ENCODE measurements at places on chromosomes 5 and 9.

GRCh38 chr5:97842687-97843086, 659.6 kb upstream of the RIOK2 start:
- no peak for DNase-seq

DNA sequence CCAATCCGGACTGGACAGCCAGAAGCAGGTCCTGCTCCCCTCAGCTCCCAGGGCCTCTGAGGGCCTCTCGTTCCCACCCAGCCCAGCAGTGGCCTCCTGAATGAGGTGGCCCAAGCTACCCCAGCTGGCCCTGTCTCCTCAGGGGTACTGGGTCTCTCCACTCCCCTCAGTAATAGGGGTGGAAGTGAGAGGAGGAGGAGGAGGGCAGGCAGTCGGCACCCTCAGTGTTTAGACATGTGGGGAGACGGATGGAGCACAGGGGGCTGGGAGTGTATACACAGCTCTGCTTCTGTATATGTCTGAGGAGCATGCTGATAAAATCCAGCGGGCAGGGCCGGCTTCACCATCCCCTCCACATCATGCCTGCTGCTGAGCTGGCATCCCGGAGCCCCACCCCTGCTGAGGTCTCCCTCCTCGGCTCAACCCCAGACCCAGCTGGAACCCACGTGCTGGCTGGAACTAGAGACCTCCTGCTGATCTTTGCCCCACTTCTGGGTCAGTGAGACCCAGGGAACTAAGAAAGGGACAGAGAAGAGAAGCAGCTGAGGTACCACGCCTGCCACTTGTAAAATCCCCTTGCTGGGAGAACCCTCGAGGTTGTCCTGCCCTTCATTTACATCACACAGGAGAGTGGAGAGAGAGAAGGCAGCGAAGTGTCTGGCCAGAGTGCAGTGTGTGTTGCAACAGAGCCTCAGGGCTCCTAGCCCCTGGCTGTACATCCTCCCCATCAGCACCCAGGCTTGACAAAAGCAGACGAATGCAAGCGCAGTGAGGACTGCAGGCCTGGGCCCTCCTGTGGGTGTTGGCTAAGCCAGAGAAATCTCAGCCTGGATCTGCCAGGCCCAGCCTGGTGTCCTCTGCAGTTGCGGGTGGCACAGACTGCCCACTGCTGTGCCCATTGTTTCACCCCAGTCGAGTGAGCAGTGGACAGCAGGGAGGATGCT, 77.5 kb downstream of the PSD2 start:
- DNase-seq: no peak

DNA sequence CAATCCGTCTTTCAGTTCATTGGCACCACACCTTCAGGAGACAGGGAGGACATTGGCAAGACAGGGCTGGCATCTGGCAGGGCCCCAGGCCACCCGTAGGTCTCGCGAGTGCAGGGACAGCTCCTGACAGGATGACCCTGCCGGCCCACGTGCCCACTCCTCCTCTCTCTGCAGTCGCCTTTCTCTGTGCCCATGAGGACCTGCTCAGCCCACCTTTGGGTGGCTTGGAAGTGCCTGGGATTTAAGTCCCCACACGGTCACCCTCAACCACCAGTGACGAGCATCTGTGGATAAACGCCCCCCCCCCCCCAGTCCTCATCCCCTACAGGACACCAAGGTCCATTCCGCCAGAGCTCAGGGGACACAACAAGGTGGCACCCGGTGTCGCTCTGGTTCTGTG, 4.1 kb downstream of the MRPL36 start:
- DNase-seq: no peak

DNA sequence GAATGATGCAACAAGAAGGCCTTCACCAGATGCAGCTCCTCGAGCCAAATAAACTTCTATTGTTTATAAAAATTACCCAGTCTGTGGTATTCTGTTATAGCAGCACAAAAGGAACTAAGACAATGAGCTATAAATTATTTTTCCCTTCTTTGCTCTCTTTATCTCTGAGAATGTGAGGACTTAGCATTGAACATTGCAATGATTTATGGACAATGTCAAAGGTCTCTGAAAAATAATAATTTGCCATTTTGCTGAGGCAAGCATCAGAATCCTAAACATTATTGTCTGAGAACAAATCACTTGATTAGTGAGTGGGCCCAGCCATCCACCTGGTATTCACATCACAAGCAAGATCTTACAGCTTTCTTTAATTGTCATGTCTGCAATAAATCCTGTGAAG, 95.4 kb upstream of the SSBP2 start:
- no peak for DNase-seq
